Esophagus squamous epithelium (tissue), 5 donors: ENCODE measurements at places on chromosomes 1 and 21.

DNA sequence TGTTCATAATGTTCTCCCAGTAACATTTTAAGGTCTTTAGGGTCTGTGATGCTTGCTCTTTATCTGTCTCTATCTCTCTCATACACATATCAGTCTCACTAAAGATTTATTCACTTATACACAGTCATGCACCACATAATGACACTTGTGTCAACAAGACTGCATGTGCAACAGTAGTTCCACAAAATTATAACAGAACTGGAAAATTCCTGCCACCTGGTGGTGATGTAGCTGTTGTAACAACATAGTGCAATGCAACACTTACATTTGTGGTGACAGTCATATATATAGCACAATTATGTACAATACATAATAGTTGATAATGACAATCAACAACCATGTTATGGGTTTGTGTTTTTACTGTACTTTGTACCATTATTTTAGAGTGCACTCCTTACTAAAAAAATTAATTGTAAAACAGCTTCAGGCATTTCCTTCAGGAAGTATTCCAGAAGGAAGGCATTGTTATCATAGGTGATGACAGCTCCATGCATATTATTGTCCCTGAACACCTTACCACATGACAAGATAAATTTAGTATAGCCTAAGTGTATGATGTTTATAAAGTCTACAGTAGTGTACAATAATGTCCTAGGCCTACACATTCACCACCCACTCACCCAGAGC, 8.1 kb downstream of the TDRD5 start:
- no peak for DNase-seq

GRCh38 chr1:5514527-5515183, 477.6 kb downstream of the NPHP4 start:
- DNase-seq, result no peak

GRCh38 chr1:109170035-109170764, 43.5 kb upstream of the SARS1 start:
- DNase-seq, result no peak

DNA sequence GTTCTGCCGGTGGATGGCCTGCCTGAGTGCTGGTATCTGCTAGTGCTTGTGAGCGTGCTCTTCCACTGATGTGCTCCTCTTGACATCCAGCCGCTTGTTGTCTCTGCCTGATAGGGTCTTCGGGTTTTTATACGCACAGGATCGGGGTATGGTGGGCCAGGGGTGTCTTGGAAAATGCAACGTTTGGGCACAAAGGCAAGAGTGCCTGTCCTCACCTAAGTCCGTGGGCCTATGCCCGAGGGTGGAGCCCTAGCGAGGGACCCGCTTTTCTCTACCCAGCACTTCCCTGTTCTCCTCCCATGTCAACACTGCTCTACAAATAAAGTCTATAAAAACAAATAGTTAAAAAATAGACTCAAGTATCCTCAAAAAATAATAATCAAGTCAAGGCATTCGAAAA, 1007.8 kb downstream of the PLA2G4A start:
- DNase-seq, result no peak

GRCh38 chr21:27258742-27259448, 292.0 kb upstream of the ADAMTS5 start:
- DNase-seq, result no peak

- no peak for DNase-seq
Measured at GRCh38 chr21:44437371-44437695, 18.0 kb upstream of the LRRC3 start.

- DNase-seq, result no peak
Measured at GRCh38 chr21:31618696-31619430, 40.6 kb upstream of the SOD1 start.

DNA sequence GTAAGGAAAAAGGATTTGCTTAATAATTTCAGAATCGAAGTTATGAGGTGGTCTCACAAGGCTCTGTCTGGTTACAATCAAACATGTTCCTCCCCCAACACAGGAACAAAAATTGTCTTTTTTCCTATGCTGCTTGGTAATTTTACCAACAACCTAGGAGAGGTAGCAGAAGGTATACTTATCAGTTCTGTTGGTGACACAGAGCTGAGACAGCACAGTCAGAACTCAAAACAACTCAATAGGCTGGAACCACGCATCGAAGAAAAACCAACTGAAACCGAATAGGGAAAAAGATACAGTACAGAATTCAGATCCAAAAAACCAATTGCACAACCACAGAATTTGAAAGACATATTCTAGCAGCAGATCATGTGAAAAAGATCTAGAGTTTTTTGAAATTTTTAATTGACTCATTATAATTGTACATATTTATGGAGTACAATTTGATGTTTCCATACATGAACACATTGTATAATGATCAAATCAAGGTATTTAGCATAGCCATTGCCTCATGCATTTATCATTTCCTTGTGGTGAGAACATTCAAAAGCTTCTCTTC, 3.8 kb downstream of the G0S2 start:
- DNase-seq, result no peak

GRCh38 chr21:42301371-42302075, 13.7 kb downstream of the TFF3 start:
- no peak for DNase-seq

DNA sequence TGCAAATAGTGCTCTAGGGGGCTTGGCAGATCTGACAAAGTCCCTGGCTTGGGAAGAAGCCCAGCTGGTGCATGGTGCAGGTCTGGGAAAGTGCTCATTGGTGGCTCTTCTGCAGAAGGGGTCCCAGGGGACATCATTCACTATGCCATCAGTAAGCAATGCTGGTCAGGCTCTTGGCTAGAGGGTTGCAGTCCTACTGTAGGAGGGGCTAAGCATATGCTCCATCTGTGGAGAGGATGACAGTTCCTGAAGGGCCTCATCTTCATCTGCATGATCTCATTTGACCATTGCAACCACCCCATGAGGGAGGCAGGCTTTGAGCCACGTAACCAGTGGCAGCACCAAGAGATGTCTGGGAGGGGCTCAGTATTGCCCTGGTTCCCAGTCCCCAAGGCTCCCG, 31.5 kb upstream of the VASH2 start:
- DNase-seq, result no peak

DNA sequence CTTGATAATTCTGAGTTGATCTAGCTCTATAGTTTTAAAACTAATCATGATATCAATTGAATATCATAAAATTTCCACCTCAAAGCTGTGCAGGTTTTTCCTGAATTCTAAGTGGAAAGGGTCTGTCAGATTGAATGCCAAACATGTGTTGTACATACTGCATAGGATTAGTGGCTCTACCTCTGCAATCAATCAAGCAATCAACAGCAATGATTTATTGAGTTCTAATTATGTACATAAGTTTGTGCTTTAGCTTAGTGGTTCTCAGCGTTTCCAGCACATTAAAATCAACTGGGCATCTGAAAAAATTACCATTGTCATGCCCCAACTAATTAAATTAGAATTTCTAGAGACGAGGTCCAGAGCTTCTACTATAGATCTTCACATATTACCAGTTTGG, 251.5 kb downstream of the BACH1 start:
- no peak for DNase-seq

DNA sequence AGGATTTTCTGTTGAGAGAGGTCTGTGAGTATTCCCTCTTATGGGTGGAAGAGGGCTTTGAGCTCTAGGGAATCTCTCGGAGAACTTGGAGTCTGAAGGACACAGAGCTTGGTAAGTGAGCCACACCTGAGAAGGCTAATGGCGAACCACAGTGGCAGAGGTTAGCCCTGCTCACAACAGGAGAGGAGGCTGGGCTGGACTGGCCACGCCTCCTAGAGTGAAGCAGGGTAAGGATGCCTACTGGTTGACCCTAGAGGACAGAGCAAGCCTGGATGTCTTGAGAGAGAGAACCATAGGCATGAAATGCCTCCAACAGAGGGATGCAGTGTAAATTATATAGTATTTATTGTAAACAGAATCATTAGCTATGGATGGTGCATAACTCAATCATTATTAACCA, 232.6 kb downstream of the PCP4 start:
- DNase-seq, result no peak

DNA sequence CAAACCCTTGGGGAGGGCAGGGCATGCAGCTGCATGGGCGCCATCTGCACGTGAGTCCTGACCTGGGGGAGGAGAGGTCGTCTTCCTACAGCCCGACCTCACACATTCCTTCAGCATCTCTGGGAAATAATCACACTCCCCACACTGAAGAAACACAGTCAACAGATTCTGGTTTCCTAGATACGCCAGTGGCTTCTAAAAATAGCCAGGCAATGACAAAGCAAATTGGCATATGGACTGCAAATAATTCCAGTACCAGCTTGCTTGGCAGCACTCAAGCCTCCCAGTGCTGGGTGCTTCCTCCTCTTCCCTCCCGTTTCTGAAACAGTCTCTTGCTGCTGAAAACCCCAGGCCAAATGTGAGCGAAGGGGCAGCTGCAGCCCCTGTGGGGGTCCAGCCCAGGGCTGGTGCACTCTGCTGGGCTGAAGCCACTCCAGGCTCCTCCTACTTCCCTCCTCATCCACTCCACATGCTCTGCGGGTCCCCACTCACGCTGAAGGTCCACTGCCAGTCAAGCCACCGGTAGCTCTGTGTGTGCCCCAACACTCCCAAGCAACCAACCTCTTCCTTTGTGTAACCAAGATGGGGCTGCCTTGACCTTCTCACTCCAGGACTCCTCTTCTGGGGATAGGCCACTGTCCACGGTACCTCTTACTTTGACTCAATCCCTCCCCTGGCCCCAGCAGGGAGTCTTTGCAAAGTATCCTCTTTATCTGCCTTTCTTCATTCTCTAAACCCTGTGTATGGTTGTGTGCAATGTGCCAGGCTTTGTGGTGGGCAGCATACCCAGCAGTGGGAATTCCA, 69.0 kb downstream of the KCND3 start:
- DNase-seq, result no peak

- no peak for DNase-seq
Measured at GRCh38 chr21:37087188-37087587, 14.1 kb downstream of the TTC3 start.

DNA sequence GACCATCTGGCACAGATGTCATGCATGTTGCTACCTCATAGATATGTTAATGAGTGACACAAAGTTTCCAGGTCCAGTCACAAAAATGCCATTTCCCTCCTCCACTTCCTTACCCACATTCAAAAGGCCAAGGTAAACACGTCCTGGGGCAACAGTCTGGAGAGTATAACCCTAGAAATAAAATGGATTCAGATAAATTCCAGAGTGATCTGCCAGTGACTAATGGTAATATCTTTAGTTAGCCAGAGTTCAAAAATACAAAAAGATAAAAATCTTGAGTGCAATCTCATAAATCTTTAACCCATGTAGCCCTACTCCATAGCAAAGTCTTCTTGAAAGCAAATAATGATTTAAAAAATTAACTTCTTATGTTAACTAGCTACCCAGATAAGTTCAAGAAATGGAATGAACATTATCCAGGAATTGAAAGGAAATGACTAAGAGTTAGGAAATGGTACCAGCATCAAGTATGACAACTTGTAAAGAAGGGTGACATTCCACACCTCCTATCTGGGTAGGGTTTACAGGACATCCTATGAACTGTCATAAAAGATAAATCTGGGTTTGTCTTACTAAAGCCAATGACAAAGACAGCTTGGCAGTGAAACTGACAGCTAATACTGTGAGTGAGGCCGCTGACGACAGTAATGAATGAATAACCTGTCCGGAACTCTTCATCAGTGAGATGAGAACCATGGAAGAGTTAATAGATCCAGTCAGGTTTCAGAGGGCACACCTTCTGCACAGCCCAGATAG, 18.1 kb downstream of the RGS2 start:
- no peak for DNase-seq

DNA sequence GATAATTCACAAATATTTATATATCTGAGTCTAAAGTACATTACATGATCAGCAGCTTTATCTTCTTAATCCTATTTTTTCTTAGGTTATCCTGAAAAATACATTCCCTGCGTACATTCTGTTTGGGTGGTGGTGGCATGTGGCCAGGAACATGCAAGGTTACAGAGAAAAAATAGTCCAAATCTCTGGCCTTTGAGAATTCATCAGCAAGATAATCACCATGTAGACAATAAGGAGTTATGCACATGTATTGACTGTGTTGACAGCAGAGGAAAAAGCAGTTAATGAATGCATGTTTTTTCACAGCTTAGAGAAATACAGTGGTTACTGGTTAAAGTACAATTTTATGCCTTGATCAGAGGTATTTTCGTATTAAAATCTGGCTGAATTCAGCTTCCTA, 49.0 kb downstream of the ABCA4 start:
- DNase-seq, result no peak

GRCh38 chr1:246709196-246709595, 15.0 kb upstream of the SCCPDH start:
- DNase-seq, result no peak

DNA sequence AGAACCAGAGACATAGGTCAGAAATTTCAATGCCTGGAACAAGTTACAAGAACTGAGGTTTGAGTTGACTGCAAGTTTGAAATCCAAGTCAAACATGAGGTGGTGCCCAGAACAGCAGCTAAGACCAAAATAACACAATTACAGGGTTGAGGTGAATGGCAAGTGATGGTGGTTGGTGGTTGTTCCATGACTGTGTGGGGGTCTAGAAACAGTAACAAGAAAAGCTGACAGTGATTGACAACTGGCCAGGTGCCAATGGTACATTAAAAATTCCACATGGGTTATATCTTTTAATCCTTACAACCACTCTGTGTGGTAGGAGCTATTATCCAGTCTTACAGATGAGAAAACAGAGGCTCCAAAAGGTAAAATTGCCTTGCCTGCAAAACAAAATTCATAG, 32.0 kb downstream of the RIMS3 start:
- no peak for DNase-seq

DNA sequence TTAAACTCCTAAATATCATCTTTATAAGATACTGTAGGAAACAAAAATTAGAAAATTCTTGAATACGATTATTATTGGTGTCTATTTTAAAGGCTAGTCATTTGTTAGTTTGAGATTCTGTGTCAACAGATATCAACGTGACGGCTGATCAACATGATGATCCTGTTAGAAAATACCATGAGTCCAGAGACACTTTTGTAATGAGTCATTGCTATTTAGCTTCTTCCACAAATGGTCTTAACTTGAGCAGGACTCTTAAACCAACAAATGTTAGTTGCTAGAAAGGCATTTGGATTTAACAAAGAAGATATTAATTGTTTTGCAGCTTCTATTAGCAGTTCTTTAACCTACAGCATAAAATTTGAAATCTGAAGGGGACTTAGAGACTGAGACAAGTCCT, 131.2 kb downstream of the TGFB2 start:
- DNase-seq, result no peak

DNA sequence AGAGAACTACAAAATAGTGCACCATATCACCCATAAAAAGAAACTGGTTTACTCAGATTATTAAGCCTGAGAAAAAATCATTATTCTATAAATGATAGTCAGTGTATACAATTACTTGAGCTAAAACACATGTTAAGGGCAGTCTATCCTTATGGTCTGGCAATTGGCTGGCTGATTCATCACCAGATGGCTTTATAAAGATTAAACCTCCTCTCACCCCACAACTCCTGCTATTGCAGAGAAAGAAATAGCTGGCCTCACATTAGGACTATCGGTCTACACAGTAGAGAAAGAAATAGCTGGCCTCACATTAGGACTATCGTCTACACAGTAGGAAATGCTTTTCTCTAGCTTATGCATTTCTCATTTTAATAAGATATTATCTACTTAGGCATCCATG, 21.2 kb downstream of the CEP170 start:
- no peak for DNase-seq
